ENCODE measurements at places on chromosomes 16 and 17.
A peak's percentile ranks its signal among the peaks of the same experiment; 100 is the strongest.

- no peak for DNase-seq
These were observed 8.4 kb upstream of the HELZ start for GRCh38 chr17:67253384-67253783.

DNA sequence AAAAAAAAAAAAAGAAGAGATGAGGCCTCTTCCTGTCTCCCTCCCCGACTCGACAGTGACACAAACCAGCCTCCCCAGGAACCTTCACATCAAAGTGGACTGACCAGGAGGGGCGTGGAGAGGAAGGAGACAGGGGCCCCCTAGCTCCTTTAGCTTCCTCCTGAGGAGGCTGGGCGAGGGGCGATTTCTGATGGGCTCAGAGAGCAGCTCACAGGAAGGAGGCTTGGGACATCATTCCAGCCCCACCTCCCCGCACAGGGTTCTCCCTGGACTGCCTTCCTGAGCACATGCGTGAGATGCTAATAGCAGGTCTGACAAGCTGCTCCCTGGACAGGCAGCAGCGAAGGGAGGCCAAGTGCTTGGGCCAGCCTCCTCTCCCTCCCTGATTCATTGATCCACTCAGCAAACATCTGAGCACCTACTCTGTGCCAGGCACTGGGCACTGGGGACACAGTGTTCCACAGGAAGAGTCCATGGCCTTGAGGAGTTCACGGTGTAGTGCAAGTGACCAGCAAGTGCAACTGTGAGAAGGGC lies 14.4 kb upstream of the DOK4 start:
- DNase-seq: no peak

DNA sequence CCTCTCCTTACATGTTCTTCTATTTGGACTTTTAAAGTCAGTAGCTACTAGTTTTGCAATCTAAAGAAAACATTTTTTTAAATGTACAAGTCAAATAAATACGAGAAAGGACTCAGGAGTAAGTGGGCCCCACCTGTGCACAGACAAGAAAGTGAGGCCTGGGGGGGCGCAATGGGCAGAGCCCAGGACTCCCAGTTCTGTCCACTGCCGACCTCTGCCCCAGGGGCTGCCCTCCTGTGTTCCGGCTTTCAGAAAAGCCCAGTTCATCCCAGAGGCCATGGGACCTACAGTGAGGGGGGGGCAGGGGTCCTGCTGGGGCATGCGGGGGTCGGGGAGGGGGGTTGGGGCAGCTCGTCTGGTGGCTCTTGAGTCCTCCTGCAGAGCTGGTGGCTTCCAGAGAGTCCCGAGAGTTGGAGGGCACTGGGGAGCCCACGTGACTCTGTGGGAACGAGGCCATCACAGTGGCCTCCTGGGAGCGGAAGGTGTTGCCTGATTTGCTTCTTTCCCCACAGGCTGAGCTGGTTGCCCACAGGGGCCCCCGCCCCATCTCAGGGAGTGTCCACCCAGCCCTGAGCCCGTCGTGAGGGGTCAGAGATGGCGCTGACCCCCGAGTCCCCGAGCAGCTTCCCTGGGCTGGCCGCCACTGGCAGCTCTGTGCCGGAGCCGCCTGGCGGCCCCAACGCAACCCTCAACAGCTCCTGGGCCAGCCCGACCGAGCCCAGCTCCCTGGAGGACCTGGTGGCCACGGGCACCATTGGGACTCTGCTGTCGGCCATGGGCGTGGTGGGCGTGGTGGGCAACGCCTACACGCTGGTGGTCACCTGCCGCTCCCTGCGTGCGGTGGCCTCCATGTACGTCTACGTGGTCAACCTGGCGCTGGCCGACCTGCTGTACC lies 2.4 kb downstream of the UTS2R start:
- DNase-seq: no peak

- no peak for DNase-seq
These were observed 424.4 kb downstream of the PMP22 start for GRCh38 chr17:14840616-14841231.

DNA sequence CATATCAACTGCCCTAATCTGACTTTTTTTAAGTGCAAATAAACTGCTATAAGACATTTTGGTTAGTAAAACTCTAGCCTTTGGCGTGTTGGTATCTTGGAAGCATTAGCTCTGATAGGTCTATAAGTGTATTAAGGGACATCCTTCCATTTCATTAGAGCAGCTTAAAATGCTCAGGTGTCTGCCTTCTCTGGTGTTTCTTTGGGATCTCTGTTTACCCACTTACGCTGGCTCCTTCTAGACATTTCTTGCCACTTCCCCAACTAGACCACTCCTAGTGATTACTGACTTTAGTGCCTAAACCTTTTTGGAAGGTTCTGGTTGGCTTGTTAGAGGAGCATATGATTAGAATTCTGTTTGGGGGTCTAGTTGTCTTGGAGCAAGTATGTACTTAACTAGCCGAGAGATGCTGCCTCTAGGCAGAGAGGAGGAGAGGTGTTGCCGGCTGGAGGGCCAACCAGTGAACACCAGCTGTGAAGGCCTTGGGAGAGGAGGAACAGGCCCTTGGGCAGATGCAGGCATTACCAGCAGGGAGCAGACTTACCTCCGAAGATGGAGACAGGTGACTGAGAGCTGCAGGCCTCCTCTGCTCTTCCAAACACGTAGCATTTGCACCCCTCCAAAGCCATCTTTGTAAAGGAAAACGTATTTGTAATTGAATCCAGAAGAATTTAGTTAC lies 15.2 kb upstream of the CLEC18C start:
- DNase-seq: no peak

GRCh38 chr17:72517413-72518158 lies 396.8 kb downstream of the SOX9 start:
- no peak for DNase-seq

DNA sequence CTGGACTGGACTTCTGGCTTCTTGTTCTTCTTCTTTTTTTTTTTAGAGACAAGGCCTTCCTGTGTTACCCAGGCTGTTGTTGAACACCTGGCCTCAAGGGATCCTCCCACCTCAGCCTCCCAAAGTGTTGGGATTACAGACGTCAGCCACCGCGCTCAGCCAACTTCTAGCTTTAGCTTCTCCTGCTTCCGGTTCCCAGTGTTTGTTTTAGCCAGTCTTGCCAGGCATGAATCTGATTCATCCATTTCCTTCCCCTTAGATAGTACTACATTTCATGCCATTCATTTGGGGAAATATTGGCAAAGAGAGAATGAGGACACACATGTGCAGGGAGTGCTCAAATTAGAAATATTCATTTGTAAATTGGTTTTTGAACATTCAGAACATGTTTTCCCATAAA lies 12.1 kb upstream of the NDUFAB1 start:
- DNase-seq: no peak

GRCh38 chr17:67324330-67324729 lies 42.0 kb downstream of the PSMD12 start:
- DNase-seq: no peak

- no peak for DNase-seq
These were observed 4.4 kb downstream of the MYL4 start for GRCh38 chr17:47213540-47213939.

GRCh38 chr17:29980261-29980660 lies 38.8 kb downstream of the EFCAB5 start:
- DNase-seq: no peak

DNA sequence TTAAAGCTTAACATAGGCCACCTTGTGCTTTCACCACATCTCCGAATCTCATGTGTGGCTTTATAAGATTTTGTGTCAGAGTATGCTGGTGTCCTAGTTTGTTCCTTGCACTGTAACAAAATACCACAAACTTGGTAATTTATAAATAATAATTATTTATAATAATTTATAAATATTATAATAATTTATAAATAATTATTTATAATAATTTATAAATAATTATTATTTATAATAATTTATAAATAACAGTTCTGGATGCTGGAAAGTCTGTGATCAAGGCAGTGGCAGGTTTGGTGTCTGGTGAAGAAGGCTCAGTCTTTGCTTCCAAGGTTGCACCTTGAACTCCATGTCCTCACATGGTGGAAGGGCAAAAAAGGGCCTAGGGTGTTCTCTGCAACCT lies 147.7 kb downstream of the BCAS3 start:
- DNase-seq: no peak

DNA sequence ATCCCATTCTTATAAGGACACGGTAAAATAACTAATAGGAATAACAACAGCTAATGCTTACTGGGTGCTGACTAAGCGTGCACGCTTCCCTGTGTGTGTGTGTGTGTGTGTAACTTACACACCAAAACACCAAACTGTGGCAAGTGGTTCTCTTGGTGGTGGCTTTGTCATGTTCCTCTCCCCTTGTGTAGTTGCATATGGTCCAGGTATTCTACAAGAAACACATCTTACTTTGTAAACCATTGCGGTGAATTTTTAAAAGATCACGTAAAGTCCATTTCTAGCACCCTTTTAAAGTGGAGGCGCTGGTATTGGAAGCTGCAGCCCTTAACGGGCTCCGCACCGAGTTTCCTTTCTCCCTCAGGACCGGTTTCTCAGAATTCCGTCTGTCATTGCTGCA lies 221.0 kb upstream of the FOXF1 start:
- DNase-seq: no peak

DNA sequence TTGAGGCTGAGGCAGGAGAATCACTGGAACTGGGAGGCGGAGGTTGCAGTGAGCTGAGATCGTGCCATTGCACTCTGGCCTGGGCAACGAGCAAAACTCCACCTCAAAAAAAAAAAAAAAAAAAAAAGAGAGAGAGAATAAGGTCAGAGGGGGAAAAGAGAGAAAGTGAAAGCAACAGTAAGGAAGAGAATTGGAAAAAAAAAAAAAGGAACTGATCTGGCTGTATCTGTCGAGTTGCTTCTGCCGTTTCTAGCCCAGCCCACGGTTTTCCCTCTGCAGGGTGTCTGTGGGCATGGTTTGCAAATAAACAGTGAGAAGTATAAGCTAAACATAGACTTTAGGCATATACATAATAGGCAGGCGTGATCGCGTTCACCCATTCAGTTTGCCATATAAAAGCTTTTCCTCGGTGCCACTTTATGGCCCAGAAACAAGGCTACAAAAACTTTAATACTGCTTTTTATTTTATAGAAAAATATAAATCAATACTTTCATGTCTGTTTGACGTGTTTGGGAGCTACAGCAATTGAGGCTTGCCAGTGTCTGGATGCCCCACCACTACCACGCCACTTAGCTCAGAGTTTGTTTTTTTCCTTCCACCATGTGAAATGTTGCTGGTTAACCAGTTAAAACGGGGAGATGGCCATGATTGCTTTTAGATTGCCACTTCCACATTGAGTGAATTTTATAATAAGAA lies 436.7 kb downstream of the MAF start:
- no peak for DNase-seq

DNA sequence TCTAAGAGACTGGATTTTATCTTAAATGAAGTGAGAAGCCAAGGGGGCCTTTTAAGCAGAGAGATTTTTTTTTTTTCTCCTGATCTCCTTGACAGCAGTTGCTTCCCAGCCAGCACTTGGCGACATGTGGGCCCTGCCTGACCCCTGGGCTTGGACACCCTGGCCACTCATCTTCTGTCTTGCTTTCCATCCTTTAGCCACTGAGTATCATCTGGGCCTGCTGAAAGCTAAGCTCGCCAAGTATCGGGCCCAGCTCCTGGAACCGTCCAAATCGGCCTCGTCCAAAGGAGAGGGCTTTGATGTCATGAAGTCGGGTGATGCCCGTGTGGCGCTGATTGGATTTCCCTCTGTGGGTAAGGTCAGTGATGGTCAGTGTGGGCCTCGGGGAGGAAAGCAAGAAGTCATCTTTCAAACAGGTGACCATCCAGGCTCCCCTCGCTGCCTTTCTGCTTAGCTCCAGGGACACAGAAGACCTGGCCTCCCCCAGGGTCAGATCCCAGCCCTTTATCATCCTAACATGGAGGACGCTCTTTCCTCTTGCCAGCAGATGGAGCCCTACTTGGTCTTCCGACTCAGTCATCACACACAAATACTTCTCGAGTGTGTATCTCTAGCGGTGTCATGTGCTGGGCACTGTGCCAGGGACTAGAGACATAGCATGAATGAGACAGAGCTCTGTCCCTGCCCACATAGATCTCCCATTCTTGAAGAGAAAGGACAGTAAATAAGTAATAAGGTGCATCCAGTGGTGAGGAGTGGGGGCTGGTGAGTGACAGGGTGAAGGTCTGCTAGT lies 6.1 kb downstream of the DRG2 start:
- no peak for DNase-seq

GRCh38 chr16:14423344-14423743 lies 206.7 kb downstream of the PARN start:
- DNase-seq: no peak

GRCh38 chr16:30787613-30788378 lies 791 bp upstream of the ZNF629 start:
- DNase-seq: no peak

- DNase-seq: peak; percentile 7
These were observed 8.8 kb downstream of the ZG16B start for GRCh38 chr16:2838928-2839327.

GRCh38 chr16:56191156-56191815 lies at the start of gene GNAO1:
Gene GNAO1 (plus strand): TSS chr16:56191489. CDS start chr16:56192236, 747 bp downstream.
- peak; percentile 82 for DNase-seq

DNA sequence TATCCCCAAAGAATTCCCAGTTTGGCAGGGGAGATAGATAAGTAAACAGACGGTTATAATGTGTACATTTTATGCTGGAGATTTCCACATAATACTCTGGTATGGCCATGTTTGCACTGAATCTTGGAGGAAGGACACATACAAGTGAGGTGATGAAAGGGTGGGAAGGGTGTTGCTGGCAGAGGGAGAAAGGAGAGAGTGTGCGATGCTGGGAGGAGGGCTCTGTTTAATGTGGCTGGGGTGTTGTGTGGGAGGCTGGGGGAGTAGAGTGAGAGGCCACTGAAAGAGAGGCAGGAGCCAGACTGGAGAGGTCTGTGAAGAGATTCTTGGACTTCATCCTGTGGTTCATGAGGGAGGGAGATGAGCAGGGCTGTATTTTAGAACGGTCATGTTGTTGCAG lies 87.6 kb downstream of the SPACA3 start:
- no peak for DNase-seq

GRCh38 chr16:2473999-2474876 lies 689 bp upstream of the TBC1D24 start:
- DNase-seq: peak; percentile 7

DNA sequence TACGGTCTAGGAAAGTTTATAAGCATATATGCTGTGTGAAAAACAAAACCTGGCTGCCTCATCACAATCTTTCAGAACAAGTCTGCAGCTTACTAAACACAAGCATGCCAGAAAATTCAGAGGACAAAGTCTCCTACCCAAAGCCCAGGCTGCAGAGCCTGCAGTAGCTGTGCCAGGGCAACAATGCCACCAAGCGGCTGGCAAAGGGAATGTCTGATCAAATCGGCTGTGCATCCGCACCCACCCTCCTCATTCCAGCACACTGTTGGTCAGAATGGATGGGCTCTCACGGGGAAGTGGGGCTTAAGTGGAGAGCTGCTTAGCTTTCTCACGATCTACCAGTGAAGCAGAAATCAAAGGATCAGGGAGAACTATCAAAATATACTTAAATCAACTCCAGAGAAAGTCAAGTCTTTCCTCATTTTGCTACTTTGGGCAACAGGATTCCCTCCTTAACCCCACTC lies 73.5 kb downstream of the CYTH1 start:
- peak; percentile 67 for DNase-seq

- no peak for DNase-seq
These were observed 448.6 kb upstream of the RBFOX1 start for GRCh38 chr16:6884002-6884401.

- no peak for DNase-seq
These were observed 12.0 kb downstream of the FAM83G start for GRCh38 chr17:18992454-18993130.

- no peak for DNase-seq
These were observed 66.4 kb downstream of the CYB5B start for GRCh38 chr16:69490707-69491324.

Data from NCI-H1105 treated with DMSO at 0.1 percent for 48 hours (cell line).